ENCODE measurements at places on chromosomes 6 and 20.

GRCh38 chr20:50318710-50319109 lies 128.1 kb downstream of the CEBPB start:
- DNase-seq = no peak

DNA sequence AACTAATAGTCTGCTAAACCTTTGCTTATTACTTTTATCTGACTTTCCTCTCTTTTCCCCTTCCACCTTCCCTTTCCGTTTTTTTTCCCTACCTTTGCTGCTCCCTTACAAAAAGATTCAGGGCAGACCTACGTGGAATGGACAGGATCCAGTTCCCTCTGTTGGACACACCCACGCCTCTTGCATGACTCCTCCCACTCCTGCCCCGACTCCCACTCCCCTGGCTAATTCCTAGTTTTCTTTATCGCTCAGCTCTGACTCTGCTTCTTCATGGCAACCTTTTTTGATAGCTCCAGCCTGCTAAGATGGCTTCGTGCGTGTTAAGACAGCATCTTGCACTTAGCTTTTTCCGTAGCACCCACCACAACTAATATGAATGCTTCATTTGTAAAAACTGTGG lies 715.6 kb upstream of the NRSN1 start:
- no peak for DNase-seq

GRCh38 chr6:116535109-116535508 lies 10.4 kb downstream of the TRAPPC3L start:
- no peak for DNase-seq

DNA sequence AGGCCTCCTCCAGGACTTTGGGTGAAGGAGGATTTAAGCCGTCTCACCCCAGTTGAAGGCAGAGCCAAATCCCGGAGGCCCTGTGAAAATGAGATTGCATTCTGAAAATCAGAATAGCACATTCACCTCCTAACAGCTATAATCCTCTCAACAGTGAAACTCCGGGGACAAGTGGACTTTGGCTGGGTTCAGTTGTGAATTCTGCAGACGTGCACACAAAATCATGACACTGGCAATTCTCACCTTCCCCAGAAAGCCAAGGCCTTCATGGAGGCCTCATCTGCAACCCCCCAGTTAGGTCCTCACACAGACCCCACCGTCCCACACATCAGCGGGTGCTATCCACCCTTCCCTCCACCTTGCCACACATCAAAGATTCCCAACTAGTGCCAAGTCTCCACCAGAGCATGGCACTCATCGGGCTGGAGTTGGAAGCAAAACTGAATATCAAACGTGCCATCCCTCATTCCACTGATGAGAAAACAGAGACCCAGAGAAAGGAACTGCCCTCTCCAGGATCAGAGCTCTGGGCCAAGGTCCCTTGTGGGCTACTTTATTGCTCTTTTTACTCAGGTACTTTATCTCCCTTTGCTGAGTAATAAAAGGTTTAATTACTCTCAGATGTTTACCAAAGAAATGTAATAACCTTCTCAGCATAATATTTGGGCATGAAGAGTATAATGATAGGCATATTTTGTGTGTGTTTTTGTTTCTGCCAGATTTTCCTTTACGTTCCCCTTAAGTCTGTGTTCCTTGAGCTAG lies 4.8 kb upstream of the BTNL2 start:
- no peak for DNase-seq

DNA sequence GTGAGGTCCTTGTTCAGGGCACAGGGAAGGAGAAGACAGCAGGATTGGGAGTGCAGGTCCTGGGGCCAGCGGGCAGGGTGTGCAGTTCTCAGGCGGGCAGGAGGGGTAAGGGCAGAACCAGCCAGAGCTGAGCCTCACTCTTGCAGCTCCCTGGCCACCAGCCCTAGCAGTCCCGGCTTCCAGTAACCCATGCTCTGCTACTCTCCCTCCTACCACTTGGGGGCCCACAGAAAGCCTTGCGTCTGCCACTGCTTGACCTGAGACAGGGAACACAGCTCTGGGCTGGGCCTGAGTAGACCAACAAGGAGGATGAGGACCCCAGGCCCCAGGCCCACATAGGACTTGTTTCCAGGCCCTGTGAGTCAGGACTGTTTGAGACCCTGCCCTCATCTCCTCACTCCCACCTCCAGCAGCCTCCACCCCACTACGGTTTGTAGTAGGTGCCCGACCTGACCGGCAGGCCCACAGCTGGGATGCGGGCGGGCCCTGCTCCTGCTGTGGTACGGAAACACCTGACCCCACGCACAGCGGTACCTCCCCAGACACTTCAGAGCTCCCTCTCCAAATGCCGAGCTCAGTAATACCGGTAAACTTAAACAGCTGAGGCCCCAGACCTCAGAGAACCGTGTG lies 39.2 kb downstream of the KCNK5 start:
- DNase-seq = peak; percentile 4

- no peak for DNase-seq
Observed at GRCh38 chr6:150527100-150527499, 72.6 kb upstream of the PLEKHG1 start.

GRCh38 chr20:48823960-48824498 lies 3.8 kb downstream of the PREX1 start:
- DNase-seq = no peak

DNA sequence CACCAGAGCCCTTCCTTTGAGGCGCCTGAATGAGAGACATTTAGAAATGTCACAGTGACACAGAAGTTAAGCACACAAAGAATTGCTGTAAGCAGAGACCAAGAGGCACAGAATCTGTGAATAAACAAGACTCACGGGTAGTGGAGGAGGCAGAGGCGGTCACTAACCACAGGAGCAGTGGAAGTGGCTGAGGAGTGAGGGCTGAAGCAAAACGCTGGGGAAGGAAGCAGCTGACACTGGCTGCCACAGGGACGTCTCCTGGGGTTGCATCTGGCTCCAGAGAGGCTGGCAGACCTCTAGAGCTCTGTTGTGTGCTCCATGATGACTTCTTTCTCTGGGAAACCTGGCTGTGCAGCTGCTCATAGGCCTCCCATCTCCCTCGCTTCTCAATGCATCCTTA lies 65.0 kb upstream of the SLC2A12 start:
- DNase-seq = no peak

DNA sequence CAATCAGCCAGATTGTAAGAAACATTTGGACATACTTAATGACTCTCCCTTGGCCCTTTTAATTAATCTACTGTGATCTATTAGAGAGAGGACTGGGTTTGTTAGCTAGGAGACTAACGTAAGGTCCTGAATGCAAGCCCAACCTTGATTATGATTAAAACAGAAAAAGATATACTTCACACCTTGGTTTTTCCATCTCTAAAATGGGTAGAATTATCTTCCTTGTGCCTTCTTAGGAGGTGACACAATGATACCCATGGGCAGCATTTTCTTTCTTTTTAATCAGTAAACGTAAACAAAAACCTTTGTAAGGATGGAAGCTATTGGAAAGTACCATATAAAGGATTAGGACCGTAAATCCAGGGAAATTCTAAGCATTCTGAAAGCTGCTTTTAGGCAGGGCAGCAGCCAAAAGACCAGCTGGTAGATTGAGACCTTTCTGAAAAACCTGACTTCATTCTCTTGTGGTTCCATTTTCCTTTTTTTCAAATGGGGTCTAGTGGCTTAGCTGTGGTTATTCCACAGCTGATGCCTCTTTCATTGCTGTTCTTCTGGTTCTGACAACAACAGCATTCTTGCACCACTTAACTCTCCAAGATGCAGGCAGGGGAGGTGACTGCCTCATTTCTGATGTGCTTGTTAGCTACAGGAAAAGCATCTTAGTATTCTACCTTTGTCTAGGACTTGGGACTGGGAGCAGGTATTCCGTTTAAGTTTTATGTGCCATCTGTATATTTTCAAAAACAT lies 27.4 kb downstream of the RREB1 start:
- DNase-seq = no peak

DNA sequence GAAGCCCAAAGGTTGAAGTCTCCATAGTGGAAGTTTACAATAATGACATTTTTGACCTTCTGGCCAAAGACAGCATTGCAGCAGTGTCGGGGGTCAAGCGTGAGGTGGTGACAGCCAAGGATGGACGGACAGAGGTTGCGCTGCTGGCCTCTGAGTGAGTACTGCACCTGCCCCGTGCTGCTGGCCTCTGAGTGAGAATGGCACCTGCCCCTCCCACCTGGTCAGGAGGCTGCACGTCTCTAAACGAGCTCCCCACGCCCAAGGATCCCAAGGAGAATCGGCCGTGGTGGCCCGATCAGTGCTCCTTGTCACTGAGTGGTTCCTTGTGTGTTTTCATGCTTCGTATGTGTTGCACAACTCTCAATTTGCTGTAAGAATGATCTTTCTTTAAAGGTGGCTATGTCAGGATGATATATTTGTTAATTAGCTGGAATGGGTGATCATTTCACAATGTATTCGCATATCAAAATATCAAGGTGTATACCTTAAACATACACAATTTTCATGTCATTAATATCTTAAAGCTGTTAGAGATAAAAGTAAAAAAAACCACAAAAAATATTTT lies 40.4 kb downstream of the FRMD1 start:
- no peak for DNase-seq

DNA sequence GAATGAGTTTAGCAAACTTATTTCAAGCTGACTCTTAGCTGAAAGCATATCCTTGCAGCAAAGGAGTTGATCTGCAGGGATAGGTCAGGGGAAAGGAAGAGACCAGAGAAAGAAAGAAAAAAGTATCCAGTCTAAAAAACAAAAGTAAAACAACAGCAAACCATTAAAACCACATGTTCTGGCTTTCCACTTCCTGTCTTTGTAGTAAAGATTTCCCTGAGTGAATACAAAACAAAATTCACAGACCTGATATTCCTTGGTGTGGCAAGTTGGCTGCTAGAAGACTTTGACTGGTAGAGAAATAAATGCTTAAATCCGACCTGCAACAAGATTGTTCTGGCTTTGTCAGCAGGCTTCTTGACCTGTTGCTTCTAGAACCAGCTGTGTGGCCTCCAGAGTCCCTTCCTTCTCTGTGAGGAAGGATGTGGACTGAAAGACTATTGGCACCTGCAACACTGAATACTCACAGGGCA lies 23.4 kb upstream of the MCM3 start:
- DNase-seq = no peak

DNA sequence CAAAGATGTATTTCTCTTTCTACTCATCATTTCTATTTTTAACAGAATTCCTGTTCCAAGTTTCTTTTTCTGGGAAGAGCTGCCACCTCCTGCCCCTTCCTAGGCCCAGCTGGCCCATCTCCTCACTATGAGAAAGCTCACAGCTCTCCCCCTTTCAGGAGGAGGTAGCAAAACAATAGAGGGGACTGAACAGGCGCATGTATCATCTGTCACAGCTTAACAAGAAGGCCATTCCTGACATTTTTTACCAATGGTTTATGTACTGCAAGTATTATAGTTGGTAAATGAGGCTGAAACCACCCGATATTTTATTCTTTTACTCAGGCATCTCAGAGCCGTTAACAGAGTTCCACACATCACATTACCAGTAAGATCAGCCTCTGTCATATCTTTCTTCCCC lies 103.7 kb upstream of the MTHFD1L start:
- DNase-seq = no peak

- DNase-seq = no peak
Observed at GRCh38 chr20:57716901-57717300, 7.1 kb upstream of the PMEPA1 start.

DNA sequence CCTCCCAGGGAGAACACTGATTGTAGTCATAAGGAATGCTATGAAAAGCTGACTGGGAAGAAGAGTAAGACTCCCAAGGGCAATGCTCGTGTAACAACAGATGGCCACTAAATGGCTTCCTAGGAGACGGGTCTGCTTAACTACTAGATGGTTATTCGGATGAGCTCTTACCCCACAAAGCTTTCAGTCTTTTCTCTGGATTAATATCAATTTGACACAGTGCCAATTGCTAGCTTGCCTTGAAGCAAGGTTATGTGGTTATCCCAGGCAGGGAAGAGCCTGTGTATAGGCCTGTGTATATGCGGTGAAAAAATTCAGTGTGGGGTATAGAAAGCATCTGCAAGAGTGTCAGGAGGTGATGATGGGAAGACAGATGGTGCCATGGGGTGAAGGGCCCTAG lies 86.4 kb upstream of the NOX3 start:
- no peak for DNase-seq

- DNase-seq = no peak
Observed at GRCh38 chr6:17226786-17227233, 54.4 kb upstream of the RBM24 start.

- DNase-seq = no peak
Observed at GRCh38 chr20:16777126-16777525, 29.0 kb downstream of the OTOR start.

GRCh38 chr6:110097443-110097842 lies 82.0 kb downstream of the WASF1 start:
- DNase-seq = no peak

DNA sequence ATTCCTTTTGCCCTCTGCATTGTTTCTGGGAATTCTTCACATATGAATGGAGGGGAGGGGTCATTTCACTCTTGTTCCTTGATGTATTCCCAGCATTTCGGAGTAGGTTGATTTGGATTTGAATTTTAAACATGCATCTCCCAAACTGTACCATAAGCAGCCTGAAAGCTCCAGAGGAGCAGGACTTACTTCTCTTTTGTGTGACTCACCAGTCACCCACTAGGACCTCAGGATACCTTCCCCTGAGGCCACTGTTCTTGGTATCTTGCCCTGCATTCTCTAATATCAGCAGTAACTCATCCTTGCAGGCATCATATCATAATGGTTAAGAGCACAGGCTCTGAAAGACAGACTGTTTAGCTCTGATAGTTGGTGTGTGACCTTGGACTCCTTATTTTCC lies 703 bp downstream of the MRPL2 start:
- DNase-seq = no peak

- DNase-seq = peak; percentile 18
Observed at GRCh38 chr20:35743693-35744491, 1.8 kb upstream of the RBM39 start.

- no peak for DNase-seq
Observed at GRCh38 chr6:40889137-40889832, 149.7 kb downstream of the UNC5CL start.

GRCh38 chr6:35710241-35710847 lies 21.6 kb upstream of the FKBP5 start:
- no peak for DNase-seq

DNA sequence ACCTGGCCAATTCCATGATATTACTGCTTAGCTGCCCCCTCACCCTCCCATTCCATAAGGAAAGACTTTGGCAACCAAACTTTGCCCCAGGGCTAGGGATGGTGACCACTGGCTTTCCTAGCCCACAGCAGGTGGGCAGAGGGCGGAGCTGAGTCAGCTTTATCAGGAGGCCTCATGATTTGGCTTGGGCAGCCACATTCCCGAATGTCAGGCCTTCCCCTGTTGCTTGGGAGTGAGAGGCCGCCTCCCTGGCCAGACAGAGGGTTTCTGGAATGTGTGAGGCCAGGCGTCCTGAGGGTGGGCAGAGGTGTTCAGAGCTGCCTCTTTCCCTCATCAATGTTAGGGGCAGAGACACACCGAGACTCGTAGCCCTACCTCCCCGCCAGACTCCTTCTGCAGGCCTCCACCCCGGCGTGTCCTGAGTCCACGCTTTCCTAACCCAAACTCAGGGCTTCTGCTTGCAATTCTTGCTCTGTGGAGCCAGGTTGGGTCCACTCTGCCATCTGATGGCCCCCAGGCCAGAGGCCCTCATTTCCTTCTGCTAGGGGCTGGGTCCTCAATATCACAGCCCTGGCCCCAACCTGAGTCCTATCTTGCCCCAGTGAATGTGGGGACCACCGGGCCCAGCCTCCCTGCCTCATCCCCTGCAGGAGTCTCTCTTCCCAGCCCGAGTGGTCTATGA lies 19.3 kb downstream of the UQCC2 start:
- no peak for DNase-seq

- no peak for DNase-seq
Observed at GRCh38 chr6:41874741-41875140, 20.4 kb downstream of the USP49 start.

- no peak for DNase-seq
Observed at GRCh38 chr6:35084511-35085203, 56.5 kb downstream of the TCP11 start.

All from CD4-positive, alpha-beta T cell treated with Interferon gamma for 1 hour (primary cell).